Esophagus muscularis mucosa (tissue), 4 donors: ENCODE measurements at places on chromosomes 11 and 22. TPM values are rescaled to one million over a fixed set of nuclear protein-coding genes. Genes with fewer than 3 reads are reported as not detected.

Gene SAA4
- total RNA-seq = not detected

DNA sequence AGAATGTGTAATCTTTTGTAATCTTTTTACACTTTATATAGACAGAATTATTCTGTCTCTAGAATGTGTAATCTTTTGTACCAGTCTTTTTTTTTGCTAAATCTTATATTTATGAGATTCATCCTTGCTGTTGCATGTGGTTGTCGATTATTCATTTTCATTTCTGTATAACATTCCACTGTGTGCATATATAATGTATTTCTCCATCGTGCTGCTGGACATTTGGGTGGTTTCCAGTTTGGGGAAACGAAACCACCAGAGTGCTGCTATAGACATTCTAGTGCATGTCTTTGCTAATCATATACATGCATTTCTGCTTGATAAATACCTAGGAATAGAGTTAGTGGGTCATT lies 146.5 kb downstream of the GRIK4 start:
- no peak for DNase-seq

Gene TMPRSS5
- 0.40 TPM for total RNA-seq

- DNase-seq = no peak
Observed at GRCh38 chr11:44446366-44446762, 119.1 kb upstream of the CD82 start.

GRCh38 chr11:20158597-20159257 lies 1.5 kb downstream of the DBX1 start:
- DNase-seq = no peak

GRCh38 chr11:72789493-72790131 lies 4.2 kb downstream of the STARD10 start:
- no peak for DNase-seq

- DNase-seq = no peak
Observed at GRCh38 chr11:104771763-104772162, 126.5 kb downstream of the CASP12 start.

- DNase-seq = no peak
Observed at GRCh38 chr22:22917377-22917776, 29.8 kb downstream of the IGLL5 start.

Gene KRTAP5-10
- not detected for total RNA-seq

DNA sequence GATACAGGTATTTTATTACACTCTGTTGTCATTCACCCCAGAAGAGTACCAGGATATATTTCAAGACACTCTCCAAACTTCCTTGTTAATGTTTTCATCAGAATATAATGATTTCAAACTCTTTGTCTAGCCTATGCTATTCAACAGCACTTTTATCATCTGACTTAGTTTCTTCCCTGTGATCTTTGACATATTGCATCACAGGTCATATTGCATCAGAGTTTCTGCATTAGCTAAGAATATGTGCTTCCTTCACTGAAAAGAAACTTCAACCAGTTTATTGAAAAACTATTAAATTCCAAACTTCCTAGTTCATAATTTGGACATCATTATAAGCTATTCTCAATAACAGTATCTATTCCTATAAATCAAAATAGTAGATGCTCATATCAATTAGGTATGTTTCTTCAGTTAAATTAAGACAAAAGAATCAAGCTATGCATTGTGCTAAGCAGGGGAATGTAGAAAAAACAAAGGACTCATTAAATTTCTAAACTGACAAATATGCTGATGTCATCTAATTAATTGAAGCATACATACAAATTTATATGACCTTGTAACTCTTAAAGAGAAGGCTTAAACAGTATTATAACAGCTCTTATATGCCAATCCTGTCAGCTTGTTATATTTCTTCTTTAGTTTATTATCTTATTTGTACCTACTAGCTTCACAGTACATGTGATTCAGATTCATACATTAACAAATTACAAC lies 361.8 kb upstream of the LUZP2 start:
- no peak for DNase-seq

- DNase-seq = no peak
Observed at GRCh38 chr11:129960216-129961214, 42.1 kb downstream of the PRDM10 start.

Gene USP2
- total RNA-seq = 6.9 TPM

DNA sequence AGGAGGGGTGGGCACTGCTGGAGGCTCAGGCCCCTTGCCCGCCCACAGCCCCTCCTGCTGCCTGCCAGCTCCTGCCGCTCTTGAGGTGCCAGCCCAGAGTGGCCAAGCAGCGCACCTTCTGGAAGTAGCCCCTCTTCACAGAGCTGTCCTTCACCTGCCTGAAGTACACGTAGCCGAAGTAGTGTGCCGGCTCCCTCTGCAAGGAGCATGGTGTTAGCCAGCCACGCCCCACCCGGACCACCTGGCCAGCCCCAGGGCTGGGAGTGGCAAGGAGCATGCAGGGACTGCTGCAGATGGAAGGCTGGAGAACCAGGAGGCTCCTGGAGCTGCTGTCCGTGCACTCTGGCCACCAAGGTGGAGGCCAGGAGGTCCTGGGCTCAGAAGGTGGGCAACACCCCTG lies 9.6 kb downstream of the DENND6B start:
- DNase-seq = no peak

GRCh38 chr11:134497586-134497985 lies 85.5 kb upstream of the B3GAT1 start:
- DNase-seq = no peak

- DNase-seq = no peak
Observed at GRCh38 chr22:29555065-29555644, 1.6 kb upstream of the THOC5 start.

- no peak for DNase-seq
Observed at GRCh38 chr11:39363571-39363970, 2095.9 kb downstream of the LRRC4C start.

Gene SORL1
- 7.5 TPM for total RNA-seq

DNA sequence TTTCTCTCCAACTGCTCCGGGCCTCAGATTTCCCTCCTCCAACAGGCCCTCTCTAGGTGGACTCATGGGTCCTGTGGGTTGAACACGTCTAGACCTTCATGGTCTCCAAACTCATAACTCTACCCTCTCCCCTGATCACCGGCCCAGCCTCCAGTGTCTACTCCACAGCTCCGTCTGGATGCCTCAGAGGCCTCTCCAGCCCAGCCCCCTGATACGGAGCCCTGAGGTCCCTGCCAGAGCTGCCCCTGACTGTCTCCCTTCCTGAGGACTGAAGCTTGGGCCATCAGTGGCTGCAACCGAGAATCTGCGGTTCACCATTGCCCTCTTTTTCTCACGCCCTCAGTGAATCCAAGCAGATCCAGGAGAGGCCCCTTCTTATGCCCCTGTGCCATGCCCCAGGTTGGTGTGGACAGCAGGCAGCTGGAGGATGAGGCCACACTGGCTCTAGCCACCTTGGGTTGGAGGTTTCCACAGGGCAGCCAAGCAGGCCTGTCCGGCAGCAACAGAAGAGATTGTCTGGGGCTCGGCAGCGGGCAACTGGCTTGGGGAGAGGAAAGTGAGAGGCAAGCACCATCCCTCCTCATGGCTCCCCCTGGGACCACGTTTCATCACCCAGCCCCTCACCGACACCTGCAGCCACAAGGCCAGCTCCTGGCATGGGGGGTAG lies 104.6 kb upstream of the FGF3 start:
- DNase-seq = no peak

DNA sequence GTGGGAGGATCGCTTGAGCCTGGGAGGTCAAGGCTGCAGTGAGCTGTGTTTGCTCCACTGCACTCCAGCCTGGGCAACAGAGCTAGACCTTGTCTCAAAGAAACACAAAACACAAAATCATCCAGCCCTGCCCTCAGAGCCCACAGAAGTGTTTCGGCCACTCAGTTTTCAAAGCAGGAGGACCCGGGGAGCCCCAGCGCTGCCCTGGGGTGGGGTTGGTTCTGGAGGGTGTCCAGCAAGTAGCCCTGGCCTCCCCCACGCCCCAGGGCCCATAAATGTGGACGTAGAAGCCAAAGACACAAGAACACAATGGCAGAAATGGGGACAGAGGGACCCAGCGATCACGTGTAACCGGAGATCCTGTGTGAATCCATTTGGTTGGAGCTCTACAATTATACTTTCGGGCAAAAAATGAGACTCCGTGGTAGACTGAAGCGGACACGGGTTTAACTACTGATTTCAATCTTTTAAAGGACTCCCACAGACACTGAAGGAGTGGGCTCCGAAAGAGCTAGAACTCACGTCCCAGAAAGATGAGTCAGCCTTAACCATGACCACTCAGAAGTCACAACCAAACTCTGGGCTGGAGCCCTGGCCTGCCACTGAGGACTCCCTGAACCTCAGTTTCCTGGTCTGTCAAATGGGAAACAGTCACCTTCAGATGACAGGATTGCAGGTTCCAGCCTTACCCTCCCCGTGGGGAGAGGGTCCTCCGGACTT lies 9.0 kb upstream of the CYTH4 start:
- DNase-seq = no peak

Gene CHKA
- 17.2 TPM for total RNA-seq

- DNase-seq = no peak
Observed at GRCh38 chr11:64742889-64743590, 902 bp downstream of the RASGRP2 start.

DNA sequence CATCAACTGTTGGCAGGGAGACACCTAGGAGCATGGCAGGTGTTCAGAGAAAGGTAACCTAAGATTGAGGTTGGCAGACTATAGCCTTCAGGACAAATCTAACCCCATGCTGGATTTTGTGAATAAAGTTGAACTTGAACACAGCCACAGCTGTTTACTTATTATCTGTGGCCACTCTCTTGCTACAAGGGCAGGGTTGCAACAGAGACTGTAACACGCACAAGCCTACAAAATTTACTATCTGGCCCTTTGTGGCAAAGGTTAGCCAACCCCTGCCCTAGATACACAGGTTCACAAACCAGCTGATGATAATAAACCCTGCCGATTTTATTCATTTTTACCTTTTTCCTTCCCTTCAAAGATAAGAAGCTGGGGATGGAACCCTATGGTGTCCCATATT lies 2.5 kb downstream of the THYN1 start:
- DNase-seq = no peak

Gene LRRC32
- 44.3 TPM for total RNA-seq

DNA sequence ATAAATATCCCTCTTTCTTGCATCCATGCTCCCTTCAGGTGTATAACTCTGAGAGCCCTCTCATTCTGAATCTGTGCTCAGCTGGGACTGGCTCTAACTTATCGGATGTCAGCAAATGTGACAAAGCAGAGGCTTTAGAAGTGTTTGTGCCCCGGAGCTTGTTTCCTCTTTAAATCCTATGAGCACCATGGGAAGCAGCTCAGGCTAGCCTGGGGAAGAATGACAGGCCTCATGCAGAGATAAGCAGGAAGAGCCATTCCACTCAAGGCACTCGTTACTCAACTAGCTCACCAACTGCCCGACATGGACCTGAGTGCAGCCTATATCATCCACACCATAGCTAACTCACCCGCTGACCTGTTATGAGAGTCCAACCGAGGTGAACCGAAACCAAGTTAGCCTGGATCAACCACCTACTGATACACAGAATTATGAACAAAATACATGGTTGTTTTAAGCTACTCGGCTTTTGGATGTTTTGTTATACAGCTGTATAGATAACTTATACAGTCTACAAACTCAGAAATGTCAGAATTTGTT lies 990.7 kb downstream of the NTM start:
- DNase-seq = peak; percentile 42

Gene SLC22A25
- not detected for total RNA-seq

GRCh38 chr22:47023871-47024270 lies 261.4 kb downstream of the TBC1D22A start:
- no peak for DNase-seq

- no peak for DNase-seq
Observed at GRCh38 chr11:122733318-122733717, 77.8 kb downstream of the UBASH3B start.

Gene RCOR2
- total RNA-seq = 0.40 TPM

Gene BIRC3
- 10.8 TPM for total RNA-seq

DNA sequence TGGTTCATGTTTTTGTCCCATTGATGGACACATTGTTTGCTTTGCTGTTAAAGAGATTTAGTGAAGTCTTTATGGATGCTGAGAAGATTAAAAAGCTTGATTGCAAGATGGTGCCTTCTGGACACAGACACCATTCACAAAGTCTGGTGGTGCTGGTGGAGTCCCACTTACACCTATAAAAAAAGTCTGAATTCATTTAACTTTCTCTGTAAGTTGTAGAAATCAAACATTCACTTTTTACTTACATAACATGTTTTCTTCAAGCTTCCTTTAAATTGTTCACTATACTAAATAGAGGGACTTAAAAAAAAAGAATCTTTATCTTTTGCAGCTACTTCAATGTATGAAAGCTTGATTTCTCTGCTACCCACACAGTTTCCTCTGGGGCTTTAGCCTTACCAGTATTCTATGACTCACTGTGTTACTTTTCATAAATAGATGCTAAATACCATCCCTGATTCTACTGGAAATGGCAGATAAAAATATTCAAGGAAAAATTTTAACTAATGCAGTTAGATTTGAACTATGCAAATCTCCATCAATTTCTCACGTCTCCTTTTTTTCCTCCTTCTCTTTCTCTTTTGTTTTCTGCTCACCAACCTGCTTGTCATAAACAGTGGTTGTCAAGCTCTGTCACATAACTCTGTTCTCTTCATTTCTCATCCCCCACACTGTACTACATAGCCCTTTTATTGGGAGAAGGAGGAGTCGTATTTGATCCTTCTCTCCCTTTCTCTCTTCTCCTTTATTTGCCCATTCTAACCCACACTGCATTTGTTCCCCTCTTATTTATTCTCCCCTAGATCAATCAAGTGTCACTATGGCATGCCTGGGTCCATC lies 89.7 kb downstream of the FAM76B start:
- no peak for DNase-seq

DNA sequence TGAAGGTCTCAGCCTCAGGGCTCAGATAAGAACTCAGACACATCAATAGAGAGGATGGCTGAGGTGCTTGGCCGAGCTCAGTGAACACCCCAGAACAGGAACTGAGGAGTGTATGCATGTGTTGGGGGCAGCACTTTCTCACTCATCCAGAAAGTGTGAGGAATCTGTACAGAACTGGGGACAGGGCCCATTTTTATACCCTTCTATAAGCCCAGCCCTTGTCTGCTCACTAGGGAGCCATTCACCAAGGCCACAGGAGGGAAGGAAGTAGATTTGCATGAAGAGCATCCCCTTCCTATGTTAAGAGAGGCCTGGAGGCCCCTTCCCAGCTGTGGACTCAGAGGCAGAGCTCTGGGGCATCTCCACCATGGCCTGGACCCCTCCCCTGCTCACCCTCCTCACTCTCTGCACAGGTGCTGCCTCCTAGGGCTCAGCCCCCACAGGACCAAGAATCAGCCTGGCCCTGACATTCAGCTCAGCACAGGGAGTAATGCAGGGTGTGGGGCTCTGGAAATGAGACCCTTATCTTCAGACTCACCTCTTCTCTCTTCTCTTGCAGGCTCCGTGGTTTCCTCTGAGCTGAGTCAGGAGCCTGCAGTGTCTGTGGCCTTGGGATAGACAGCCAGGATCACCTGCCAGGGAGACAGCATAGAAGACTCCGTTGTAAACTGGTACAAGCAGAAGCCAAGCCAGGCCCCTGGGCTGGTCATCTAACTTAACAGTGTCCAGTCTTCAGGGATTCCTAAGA lies 39.9 kb upstream of the GGTLC2 start:
- peak; percentile 75 for DNase-seq
